ENCODE measurements at places on chromosomes 13 and 19.

DNA sequence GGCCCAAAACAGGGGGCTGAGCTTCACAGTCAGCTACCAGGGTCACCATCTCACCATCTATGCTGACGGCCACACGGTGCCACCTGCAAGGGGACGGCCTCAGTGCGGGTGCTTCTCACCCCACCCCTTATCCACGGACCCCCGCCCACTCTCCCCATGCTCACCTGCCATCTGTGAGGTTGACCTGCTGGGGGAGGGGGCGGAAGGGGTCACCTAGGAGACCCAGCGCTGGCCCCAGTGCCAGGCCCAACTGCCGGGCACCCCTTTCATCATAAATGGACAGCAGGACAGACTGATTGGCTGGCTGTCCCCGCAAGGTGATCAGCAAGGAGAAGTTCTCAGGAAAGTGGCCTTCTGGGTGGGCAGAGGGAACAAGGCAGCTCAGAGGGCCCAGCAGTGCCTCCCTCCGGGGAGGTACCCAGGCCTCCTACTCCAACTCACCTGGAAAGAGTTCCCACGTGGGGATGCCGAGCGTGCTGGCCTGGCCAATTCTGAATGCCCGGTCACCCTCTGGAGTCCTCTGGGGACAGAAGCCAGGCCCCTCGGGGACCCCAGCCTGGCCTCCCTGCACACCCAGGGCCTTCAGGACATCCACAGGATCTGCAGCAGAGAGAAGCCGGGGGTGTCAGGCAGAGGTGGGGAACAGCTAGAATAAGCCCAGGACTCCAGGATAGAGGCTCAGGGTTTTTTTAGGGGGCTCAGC is 4.5 kb downstream of the COL5A3 start:
- no peak for DNase-seq

GRCh38 chr13:48074006-48074405 is 20.9 kb downstream of the MED4 start:
- no peak for DNase-seq

DNA sequence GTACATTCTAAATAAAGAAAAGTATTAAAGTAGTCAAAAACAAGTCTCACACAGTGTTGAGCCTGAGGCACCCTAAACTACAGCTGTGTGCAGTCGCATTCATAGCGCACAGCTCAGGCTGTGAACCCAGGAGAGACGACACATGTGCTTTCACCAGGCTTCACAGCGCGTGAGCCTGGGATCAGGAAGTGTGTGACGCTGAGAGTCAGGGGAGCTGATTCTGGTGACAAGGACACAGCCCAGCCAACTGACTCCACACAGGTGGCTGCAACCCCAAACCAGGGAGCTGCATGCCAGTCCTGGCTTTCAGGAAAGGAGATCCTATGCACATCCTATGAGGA is 41.6 kb downstream of the COL4A1 start:
- no peak for DNase-seq

- DNase-seq, result no peak
These were observed 57.6 kb upstream of the ARGLU1 start for GRCh38 chr13:106625578-106625977.

DNA sequence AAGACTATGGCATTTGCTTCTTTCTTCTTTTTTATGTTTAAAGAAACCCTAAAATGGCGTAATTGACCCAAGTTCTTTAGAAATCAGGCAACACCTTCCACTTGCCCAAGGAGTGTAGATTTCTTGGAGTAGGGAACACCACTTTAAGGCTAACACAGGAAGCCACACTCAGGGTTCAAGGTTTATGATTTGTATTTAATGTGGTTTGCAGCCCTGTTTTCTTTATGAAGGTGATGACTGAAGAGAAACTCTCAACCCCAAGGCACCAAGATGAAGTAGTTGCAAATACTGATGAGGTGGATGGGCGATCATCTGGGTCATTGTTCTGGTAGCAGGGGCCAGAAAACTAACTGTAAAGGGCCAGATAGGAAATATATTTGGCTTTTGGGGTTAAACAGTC is 101.1 kb downstream of the DLEU7 start:
- DNase-seq, result no peak

- DNase-seq, result no peak
These were observed 2.1 kb upstream of the CPB2 start for GRCh38 chr13:46106839-46107371.

- no peak for DNase-seq
These were observed 681 bp upstream of the ZNF606 start for GRCh38 chr19:58003174-58003828.

Measured in stimulated activated CD4-positive, alpha-beta T cell treated with anti-CD3 and anti-CD28 coated beads, Interleukin-1b, Interleukin-23, amount 100 ng/mL, for 48 hours (primary cell).